ENCODE measurements at places on chromosomes 2 and 18.

DNA sequence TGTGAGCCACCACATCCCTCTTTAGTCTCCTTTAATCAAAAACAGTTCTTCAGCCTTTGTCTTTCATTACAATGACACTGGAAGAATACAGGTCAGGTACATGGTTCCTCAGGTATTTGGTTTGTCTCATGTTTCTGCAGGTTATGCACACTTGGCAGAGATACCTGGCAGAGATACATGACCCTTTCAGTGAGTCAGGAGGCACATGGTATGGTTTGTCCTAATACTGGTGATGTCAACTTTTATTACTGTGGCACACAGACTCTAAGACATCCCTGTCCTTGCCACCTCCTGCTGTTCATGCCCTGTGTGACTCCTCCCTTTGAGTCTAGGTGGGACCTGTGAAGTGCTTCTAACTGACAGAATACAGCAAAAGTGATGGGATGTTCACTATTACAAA, 58.4 kb downstream of the SPIRE1 start:
- peak; percentile 27 for DNase-seq

GRCh38 chr18:7626175-7626921, 59.2 kb downstream of the PTPRM start:
- no peak for DNase-seq

DNA sequence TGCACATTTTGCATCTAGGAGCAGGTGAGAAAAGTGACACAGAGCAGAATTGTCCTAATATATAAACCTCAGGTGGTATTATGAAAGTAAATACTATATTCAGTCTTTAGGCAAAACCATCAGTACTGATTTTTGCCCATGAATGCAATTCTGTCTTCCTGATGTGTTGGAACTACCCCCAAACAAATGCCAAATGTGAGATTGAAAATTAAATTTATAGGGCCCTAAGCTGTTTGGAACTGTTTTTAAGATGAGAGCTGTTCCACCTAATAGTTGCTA, 115.2 kb downstream of the SH3RF3 start:
- DNase-seq: no peak

GRCh38 chr18:50401888-50402287, 27.0 kb downstream of the SKA1 start:
- peak; percentile 88 for DNase-seq

DNA sequence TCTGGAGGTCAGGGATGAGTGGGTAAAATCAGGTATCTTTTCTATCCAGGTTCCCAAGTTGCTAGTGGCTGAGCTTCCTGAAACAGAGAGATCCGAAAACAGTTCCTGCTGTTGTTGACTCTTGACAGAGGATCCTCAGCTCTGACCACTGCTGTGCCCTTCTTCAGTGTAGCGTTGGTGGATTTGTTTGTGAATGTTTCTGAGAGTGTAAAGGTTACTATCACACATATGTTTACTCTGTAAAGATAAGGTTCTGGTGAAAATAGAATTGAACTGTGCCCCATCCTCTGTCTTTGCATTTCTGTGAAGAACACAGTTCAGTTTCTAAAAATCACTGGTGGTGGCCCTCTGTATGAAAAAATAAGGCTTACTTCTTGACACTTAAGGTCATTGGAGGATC, 119.8 kb downstream of the LDLRAD4 start:
- no peak for DNase-seq

DNA sequence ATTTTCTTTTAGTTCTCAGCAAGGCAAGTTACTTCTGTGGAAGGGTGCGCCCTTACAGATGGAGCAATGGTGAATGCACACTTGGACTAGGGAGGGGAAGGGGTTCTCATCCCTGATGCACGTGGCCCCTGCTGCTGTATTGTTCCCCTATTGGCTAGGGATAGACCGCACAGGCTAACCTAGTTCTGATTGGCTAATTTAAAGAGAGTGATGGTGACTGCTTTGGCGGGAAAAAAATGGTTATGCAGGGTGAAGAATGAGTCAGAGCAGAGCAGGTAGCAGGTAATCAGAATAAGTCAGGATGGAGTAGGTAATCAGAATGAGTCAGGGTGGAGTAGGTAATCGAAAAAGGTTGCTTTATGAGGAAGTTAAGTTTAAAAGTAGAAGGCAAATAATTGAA, 171.5 kb downstream of the MTCL1 start:
- DNase-seq: no peak

- DNase-seq: no peak
These were observed 97.7 kb downstream of the ARHGAP15 start for GRCh38 chr2:143226714-143227541.

GRCh38 chr2:44708661-44709000, 232.9 kb upstream of the SIX3 start:
- DNase-seq: no peak

DNA sequence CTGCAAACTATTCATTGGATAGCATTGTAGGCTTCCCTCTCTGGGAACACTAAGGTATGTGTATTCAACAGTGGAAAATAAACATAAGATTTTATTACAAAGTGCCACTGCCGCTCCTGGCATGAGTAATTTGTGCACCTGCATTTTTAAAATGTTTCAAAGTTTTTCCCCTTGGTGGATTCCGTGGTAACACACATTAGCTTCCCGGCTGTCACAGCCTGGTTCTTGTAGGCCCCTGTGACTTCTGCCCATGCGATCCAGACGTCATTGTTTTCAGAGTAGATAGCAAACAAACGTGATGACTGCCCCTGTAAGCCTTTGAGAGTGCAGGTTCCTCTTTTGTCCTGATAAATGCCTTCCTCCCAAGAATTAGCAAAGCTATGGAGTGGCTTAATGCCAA, 421.0 kb downstream of the ZNF521 start:
- peak; percentile 63 for DNase-seq

GRCh38 chr2:72035518-72036172, 112.0 kb downstream of the CYP26B1 start:
- no peak for DNase-seq

- DNase-seq: no peak
These were observed 1044.0 kb upstream of the PIK3C3 start for GRCh38 chr18:40911041-40911440.

DNA sequence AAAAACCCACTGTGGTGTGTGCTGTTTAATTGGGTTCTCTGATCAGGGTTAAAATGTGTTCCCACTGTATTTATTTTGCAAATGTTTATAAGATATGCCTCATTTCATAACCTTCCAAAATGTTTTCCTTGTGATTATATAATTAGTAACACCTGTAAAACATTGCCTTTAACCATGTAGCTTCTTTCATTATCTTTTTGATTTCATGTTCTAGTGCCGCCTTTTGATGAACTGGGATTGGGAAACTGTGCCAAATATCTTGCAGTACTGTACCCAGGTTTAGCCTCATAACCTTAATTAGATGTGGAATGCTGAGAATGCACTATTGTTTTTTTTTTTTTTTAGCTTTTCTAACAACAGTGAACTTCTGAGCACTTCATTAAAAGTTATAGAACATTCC, 96.9 kb downstream of the TANC1 start:
- DNase-seq: no peak

DNA sequence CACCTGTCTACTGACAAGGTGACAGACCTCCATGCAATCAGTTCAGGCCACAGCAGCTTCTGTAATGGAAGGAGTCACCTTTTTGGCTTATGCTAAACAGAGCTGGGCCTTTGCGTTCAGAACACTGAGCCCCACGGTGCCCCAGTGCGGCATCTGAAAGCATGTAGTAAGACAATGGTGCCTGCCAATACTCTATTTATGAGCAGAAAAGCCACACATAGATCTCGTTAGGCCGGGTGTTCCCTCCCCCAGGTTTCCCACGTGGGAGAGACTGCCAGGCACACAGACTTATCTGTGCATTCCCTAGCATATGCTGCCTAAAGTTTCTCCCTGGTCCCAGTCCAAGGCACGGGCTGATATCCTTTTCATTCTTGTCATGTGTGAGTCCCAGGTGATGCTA, 150.9 kb downstream of the ACTR3 start:
- no peak for DNase-seq

DNA sequence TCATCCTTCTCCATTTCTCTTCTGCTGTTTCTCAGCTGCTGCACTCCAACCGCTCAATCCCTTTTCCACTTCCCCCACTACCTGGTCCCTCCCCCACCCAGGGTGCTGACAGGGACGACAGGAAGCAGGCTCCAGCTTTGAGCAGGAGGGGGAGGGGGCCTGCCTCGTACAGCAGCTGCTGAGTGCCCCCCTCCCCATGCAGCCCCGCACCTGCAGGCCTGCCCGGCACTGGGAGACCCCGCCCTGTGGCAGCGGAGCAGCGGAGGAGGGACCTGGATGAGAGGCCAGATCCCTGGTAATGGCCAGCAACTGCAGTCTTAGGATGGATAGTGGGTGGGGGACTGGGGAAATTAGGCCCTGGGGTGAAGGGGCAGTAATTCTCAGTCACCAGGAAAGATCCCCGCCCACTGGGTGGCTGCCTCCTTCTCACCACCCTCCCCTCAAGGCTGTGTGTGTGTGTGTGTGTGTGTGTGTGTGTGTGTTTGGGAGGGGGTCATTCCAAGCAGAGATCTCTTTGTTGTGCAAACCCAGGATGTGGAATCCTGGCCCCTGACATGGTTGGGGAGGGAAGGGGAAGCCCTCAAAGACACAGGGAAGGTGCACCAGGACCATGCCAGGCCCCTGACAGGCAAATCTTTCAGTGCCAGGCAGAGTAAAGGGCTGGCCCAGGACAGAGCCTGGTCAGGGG, 6.8 kb upstream of the CRYBA2 start:
- DNase-seq: peak; percentile 94

GRCh38 chr18:55457028-55457427, 131.0 kb downstream of the TCF4 start:
- no peak for DNase-seq

- DNase-seq: no peak
These were observed 354.3 kb downstream of the AKAIN1 start for GRCh38 chr18:4842751-4843150.

DNA sequence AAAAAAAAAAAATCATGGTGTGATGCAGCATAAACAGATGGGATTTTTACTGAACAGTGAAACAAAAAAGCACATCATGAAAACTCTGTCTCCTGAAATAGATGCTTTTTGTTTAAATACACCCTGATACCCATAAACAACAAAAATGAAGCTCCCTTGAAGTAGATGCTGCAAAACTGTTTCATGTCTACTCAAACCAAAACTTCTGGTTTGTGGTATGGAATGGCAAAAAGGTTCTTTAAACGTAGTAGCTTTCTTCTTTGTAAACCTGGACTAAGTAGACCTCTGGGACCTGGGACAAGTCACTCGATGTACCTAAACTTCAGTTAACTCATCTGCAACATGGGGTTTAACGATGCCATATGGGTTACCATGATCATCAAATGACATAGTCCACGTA, 64.4 kb upstream of the RAPH1 start:
- DNase-seq: no peak

GRCh38 chr2:73343992-73344391, 41.6 kb upstream of the ALMS1 start:
- no peak for DNase-seq

- no peak for DNase-seq
These were observed 37.5 kb downstream of the SNED1 start for GRCh38 chr2:241035818-241036396.
